AML-193 (cell line): ENCODE measurements at places on chromosomes 4 and X.

- no peak for DNase-seq
These were observed 160.9 kb upstream of the GIMD1 start for GRCh38 chr4:106529348-106530023.

DNA sequence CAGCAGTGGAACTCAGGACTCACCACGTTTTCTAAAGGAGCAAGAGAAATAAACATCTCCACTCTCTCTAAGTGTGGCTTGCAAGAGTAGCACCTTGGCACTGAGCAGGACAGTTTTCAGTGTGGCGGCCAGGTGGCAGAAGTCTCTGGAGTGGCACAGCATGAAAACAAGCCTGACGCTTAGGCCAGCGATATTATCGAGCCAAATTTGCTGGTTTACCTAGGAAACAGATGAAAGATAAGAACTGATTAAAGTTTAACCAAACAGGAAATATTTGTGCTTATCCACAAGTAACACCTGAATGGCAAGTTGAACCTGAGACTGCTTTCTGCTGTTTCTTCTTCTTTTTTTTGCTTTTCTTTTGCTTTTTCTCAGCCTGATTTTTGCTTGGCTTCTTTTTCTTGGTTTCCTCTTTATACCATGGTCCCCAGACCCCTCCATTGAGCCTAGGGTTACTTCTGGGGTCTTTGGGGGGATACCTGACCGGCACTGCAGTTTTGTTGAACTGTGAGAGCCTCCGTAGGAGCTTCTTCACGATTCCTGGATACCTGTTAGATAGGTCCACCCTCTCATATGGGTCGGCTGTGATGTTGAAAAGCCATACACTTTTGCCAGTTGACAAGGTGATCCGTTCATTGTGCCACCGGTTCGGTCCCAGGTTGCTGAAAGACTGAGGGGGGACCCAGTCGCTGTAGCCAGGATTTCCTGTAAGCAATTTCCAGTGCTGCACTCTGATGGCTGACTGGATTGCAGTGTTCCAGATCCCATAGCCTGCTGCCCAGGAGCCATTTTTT lies 77.3 kb downstream of the ARSJ start:
- no peak for DNase-seq

DNA sequence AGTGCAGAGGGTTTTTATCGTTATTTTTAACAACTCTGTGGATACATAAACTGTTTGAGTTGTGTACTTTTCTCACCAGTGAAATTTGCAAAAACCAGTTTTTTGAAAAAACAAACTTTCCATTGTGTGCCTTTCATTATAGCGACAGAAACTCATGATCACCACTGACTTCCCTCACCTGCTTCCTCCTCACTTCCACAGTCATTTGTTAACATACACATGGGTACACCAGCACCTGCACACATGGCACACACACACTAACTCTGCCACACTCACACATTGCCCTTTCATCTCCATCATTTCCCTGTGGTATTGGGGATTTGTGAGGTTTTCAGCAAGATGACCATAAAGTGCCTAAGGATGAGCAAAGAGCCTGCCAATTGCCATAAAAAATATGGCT lies 20.6 kb downstream of the CLDN22 start:
- no peak for DNase-seq

DNA sequence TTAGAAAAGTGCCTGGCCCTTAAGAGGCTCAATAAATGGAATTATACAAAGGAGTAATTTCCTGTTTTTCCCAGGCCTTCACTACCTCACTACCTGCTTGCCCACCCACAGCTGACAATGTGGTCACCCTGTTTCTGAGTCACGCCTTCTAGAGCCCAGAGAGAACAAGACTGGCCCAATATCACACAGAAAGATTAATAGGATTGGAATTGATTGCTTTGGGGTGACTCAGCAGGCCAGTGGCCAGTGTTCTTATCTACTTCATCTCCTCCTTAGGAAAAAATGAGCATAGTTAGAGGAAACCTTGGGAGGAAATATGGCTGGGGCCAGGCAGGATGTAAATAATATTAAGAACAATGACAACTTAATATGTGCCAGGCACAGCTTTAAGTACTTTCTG lies 4.5 kb upstream of the FGF16 start:
- no peak for DNase-seq

DNA sequence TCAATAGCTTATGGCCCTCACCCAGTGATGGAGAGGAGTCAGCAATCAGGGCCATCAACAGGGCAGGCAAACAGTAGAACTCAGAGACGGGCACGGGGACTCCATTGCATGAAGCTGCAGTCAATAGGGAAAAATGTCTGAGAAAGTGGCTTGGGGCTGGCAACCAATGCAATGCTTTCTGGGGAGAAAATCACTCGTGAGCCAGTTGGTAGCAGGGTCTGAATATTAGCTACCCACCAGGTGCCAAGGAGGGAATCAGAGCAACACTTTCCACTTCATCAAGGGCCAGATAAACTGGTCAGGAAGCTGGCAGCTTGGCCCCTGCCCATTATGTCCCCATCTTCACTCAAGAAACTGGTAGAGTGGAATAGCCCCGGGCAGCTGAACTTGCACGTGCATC lies 80.7 kb downstream of the STARD8 start:
- DNase-seq, result no peak

DNA sequence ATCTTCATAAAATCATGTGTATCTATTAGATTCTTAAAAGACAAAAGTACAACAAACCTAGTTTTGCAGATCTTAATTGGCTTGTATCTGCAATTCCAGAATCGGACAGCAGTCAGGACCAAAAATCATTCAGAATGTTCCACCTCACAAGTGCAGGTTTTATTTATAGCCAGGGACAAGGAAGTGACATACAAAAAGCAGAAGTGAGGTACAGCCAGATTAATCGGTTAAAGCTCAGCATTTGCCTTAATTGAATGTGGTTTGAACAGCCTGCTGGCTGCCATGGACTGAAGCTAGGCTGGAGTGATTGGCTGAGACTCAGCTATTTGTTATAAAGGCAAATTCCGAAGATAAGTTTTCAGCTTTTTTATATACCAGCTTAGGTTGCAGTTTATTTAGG lies 932.6 kb downstream of the C4orf33 start:
- DNase-seq, result no peak

GRCh38 chr4:173074501-173074946 lies 94.1 kb upstream of the GALNT7 start:
- peak; percentile 79 for DNase-seq

DNA sequence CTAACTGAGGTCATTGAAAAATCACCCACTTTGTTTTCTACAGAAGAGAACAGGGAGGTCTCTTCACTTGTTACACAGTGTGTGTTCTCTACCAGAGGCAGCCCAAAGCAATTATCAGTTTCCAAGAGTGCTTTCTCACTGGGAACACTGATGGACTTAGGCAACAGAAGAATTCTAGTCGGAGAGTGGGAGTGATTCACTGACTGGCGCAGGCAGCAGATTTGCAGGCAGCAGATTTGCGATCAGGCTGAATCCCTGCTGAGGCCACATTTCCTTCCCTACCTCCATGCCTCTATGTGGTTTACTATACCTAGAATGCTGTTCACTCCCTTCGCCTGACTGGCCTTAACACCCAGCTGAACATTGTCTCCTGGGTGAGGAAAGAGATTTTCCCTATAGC lies 6.6 kb downstream of the OCIAD2 start:
- DNase-seq, result no peak

- DNase-seq, result peak; percentile 60
These were observed 26.1 kb upstream of the TBC1D1 start for GRCh38 chr4:37864786-37865185.

GRCh38 chrX:96721354-96721753 lies 36.7 kb downstream of the DIAPH2 start:
- no peak for DNase-seq

- no peak for DNase-seq
These were observed 2.4 kb upstream of the ZFP92 start for GRCh38 chrX:153408871-153409351.

DNA sequence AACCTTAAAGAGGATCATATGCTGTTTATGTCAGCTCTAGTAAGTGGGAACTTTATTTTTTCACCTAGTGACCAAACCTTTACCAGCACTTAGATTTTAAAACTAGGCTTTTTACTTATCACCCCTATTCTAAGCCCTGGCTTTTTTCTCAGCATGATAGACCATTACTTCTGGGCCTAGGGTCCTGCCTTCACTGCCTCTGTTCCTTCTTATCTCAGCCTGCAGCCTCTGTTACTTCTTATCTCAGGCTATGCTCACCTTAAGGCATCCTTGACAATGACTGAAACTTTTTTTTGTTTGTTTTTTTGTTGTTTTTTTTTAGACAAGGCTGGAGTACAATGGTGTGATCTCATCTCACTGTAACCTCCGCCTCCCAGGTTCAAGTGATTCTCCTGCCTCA lies 59.6 kb downstream of the TMEM154 start:
- no peak for DNase-seq

DNA sequence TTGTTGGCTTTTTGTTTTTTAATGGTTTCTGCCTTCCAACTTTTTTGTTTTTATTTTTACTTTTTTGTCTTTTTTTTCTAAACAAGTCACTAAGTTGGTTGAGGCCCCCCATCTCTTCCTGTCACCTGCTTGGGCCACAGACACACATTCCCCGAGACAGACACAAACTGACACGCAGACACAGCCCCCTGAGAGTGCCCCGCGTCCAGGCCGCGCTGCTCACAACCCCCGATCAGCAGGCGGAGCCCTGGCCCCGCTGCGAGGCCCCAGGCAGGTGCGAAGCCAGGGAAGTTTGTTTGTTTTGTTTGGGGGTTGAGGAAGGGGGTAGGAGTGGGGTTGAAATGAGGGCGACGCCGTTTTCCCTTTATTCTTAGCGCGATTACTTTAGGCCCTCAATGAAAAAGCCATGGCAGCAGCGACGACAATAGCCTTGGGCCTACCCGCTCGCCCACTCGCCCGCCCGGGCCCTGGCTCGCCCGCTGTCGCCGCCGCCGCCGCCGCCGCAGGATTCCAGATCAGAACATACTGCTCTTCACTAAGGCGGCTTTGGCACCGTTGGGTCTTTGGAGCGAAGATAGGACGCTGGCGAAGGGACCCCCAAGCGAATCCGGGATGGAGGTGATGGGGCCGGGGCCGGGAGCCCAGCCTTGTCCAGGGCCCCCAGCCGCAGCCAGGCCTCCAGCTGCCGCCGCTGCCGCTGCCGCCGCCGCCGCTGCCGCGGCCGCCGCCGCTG lies 3.1 kb downstream of the PHOX2B start:
- DNase-seq, result no peak

GRCh38 chr4:125096662-125097061 lies 218.1 kb upstream of the FAT4 start:
- DNase-seq, result no peak

- DNase-seq, result no peak
These were observed 400.2 kb downstream of the MID1IP1 start for GRCh38 chrX:39201305-39201990.

GRCh38 chr4:109803924-109804571 lies 2.2 kb upstream of the CFI start:
- peak; percentile 48 for DNase-seq

GRCh38 chrX:347351-348117 lies 28.9 kb upstream of the GTPBP6 start:
- DNase-seq, result no peak

DNA sequence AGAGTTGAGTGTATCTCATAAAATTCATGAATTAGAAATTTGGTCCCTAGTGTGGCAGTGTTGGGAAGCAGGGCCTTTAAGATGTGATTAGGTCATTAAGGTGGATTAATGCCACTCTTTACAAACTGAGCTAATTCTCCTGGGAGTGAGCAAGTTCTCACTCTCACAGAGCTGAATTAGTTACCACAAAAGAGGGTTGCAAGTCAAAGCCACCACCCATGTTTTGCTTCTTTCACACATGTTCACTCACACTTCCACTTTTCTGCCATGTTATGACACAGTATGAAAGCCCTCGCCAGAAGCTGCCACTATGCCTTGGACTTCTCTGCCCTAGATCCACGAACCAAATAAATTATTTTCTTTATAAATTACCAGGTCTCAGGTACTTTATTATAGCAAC lies 332.1 kb downstream of the ARAP2 start:
- DNase-seq, result no peak

DNA sequence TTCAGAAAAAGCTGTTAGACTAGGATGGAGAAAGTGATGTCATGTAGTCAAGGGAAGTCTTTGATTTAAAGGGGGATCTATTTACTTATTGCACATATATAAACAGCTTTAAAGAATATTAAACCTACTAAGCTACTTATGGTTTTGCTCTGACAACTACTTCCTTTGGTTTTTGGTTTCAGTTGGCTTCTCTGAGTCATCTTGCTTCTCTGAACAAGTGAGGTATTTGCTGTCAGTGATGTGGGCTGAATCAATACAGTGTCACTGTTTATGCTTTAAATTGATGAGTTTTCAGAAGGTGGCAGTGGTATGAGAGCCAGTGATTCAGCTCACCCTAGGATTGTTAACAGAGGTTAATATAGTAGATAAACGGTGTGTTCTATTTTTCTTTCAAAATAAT lies 75.1 kb downstream of the CEP44 start:
- DNase-seq, result peak; percentile 3

GRCh38 chr4:1085404-1085799 lies 28.0 kb downstream of the RNF212 start:
- DNase-seq, result no peak

DNA sequence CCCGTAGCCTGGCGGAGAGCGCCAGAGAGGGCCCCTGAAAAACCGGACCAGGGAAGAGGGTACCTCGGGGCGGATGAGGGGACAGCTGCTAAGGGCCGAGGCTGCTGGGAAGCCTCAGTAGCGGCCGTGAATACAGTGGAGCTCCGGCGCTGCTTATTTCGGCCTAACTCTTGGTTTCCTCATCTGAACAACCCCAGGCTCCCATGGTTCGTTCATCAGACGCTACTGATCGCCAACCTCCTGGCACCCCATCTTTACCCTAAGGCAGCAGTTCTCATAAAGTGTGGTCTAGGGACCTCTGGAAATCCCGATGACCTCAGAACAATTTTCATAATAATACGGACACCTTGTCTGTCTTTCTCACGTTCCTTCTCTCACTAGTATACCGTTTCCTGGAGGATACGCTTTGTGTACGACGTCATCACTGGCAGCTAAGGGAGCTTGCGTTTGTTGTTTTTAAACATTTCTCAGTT lies 645 bp upstream of the RAB28 start:
- peak; percentile 45 for DNase-seq

- DNase-seq, result no peak
These were observed 1.4 kb upstream of the MAGED1 start for GRCh38 chrX:51891821-51892551.
